Fibroblast of skin of right biceps (primary cell): ENCODE measurements at places on chromosomes 7 and 10.
A peak's percentile ranks its signal among the peaks of the same experiment; 100 is the strongest.

DNA sequence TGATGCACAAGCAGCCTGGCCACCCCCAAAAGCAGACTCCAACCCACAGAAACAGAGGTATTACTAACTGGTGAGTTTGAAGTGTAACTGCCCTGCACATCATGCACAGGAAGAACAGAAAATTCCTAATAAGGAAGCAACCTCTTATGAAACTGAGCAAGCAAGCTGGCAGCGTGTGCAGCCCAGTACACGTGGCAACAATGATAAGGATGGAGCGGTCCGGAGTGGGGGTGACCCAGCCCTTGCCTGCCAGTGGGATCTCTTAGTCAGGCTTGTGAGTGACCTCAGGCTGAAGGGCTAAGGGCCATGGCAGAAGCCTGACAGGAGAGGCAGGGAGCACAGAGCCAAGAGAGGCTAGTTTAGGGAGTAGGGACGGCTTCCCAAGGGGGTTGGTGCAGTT lies 22.1 kb upstream of the AOAH start:
- peak; percentile 3 for DNase-seq

GRCh38 chr10:83603708-83604107 lies 535.6 kb upstream of the GHITM start:
- no peak for DNase-seq

DNA sequence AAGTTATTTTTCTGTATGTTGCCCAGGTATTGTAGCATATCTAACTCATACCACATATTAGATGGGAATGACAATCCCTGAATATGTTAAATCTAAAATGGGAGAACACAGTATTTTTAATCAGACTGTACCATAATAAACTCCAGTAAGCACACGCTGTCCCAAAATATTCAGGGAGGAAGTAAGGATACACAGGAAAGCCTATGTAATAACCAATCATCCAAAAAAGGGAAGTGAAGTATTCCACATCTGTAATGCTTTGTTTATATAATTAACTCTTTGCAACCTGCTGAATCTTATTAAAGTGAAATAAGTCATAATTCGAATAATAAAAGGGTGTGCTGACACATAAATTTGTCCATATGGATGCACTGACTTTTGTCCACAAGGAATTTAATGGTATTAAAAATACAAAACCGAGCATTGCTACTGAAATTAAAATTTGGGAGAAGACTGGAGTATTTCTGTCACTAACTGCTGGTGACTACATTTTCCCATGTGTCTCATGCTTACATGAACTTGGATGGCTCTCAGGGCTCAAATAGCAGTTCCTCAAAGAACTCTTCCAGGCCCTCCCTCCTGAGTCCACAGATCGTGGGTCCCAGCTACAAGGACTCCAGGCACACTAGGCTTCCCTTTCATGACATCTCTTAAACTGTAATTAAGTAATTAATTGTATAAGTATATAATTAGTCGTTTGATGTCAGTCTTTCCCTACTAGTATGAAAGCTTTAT lies 120.6 kb downstream of the NEBL start:
- no peak for DNase-seq

DNA sequence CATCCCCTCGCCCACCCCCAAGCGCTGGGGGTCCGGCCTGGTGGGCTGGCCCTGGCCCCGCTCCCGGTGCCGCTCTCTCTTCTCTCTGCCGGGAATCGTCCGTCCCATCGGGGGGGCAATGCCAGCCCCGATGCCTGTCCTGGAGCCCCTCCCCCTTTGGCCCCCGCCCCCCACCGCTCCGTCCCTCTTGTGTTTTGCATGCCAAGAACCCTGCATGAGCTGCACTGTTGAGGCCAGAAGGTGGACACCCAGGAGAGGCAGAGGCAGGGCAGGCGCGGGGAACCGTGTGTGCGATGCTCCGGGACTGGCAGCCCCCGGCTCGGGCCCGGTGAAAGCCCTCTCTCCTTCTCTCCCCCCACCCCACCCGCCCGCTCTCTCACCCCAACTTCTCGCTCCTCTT lies 22.1 kb upstream of the HSPB1 start:
- DNase-seq: no peak

GRCh38 chr7:66542049-66542448 lies 86.6 kb upstream of the KCTD7 start:
- DNase-seq: peak; percentile 11
